Epithelial cell of proximal tubule (primary cell): ENCODE measurements at places on chromosomes 3 and 15. TPM values are rescaled to one million over a fixed set of nuclear protein-coding genes. Genes with fewer than 3 reads are reported as not detected.

- no peak for DNase-seq
Observed at GRCh38 chr3:72800869-72801268, 47.4 kb downstream of the SHQ1 start.

Gene SLC38A3
- total RNA-seq, result not detected in 2 replicates

DNA sequence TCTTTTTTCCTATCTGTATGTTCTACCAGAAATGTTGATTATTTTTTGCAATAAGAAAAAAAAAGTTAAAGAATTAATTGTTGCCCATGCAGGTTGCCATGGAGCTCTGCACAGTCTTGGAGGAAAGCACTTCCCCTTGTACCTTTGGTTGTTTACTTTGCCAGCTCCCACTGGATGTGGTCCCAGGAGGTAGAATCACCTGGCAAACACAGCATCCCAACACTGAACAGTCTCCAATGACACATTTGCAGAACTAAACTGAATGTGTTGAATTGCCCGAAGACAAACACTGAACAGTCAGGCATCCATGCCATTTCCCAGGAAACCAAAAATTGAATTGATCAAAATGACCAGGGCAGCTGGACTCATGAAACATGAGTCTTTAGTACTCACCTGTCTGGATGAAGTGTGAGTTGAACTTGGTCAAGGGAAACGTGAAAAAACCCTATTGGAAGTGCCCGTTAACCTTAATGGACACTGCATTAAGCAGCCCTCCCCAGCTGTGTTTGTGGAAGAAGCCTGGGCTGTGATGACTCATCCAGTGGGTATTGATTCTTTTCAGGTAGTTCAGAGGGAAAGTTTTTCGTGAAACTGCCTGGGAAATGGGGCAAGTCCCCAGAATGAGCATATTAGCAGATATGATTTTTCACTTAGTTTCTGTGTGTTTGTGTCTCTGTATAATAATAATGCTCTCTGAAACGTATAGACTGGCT, 284.7 kb upstream of the STT3B start:
- DNase-seq, result no peak

Gene ADGRG7
- not detected in 2 replicates for total RNA-seq

Gene CATSPER2
- total RNA-seq, result 0.07 and 0.17 TPM in 2 replicates

Gene UBAP1L
- 0.07 and 0.23 TPM in 2 replicates for total RNA-seq

DNA sequence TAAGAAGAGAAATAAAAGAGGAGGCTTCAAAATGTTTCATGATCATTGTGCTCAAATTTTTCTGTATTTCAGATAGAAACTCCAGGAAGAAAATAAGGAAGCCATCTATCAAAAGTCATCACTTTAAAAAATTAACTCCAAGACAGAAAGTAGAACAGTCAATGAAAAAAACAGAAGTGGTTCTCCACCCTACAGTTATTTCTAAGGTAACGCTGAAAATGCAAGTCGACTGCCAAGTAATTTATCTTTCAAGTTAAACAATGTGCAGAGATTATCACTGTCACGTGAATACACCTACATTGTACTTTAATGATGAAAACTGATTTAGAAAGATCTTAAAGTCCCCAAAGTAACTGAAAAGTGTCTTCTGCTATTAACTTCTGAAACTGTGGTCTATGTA, 78.5 kb upstream of the SNRPA1 start:
- no peak for DNase-seq

DNA sequence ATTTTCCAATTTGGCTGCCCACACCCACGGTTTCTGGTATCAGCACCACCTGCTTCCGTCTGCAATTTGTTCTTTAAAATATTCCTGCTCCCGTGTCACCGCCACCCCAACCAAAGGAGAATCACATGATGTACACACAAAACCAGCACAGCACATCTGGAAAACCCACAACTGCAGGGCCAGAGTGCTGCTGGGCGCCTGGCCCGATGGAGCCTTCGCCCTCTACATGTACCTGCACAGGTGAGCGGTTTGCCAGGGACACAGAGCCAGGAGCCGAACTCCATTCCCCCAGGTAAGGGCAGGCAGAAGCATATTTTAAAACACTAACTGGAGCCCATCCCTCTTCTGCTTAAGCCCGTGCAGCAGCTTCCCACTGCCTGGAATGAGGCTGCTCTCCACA, 75.6 kb downstream of the ADAMTS17 start:
- no peak for DNase-seq

GRCh38 chr3:129655291-129655700, 48.8 kb upstream of the PLXND1 start:
- no peak for DNase-seq
